ENCODE measurements at places on chromosomes 4 and X.
A peak's percentile ranks its signal among the peaks of the same experiment; 100 is the strongest.

- no peak for DNase-seq
Measured at GRCh38 chr4:122746485-122746965, 14.0 kb downstream of the BBS12 start.

DNA sequence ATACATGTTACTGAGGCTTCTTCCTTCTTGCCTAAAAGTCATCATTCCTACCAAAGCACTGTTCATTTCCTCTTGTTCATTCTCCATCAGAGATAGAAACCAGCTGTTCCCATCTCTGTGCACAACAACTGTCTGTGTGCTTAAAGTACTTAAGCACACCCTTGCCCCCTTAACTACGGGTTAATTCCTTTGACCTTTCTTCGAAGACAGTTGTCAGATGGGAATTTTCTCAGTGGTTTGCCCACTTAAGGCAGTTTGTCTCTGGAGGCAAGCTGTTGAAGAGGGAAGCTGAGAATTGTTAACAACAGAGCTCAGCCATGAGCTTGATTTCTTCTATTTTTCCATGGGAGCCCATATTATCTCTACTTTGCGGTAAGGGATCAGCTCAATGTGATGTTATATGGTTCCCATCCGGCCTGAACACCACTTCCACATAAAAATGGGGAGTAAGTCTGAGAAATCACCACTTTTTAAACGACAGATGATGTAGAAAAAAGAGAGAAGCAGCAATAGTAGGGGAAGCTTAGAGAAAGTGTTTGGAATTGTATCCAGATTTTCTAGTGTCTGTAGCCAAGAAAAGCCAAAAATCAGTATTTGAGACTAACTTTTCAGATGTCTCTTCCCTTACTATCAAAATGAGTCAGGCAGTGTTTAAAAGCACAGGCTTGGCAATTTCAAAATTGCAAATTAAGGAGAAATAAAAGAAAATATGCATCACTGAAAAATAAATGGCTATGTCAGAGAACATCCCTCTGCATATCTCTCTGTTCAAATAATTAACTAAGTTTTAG lies 194.4 kb downstream of the SLIT2 start:
- no peak for DNase-seq

- DNase-seq, result no peak
Measured at GRCh38 chrX:154450312-154450711, 6.4 kb downstream of the FAM50A start.

GRCh38 chrX:150587585-150588503 lies 19.4 kb downstream of the MTM1 start:
- peak; percentile 34 for DNase-seq

DNA sequence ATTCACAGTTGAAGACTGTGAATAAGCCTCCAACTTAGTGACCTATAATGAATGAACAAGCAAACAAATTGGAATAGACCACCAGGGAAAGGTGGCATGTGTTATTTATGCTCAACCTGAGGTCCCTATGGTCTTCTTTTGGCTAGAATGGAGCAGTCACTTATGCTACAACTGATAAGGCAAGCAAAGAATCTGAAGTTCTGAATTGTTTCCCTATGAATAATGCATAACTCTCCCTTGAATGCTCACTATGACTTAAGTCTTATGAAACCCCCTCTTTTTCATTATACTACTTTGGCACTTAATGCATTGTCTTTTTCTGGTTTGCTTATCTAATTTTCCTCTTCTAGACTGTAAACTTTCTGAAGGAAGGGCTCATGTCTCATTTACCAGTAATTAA lies 2.6 kb downstream of the GIMD1 start:
- no peak for DNase-seq

DNA sequence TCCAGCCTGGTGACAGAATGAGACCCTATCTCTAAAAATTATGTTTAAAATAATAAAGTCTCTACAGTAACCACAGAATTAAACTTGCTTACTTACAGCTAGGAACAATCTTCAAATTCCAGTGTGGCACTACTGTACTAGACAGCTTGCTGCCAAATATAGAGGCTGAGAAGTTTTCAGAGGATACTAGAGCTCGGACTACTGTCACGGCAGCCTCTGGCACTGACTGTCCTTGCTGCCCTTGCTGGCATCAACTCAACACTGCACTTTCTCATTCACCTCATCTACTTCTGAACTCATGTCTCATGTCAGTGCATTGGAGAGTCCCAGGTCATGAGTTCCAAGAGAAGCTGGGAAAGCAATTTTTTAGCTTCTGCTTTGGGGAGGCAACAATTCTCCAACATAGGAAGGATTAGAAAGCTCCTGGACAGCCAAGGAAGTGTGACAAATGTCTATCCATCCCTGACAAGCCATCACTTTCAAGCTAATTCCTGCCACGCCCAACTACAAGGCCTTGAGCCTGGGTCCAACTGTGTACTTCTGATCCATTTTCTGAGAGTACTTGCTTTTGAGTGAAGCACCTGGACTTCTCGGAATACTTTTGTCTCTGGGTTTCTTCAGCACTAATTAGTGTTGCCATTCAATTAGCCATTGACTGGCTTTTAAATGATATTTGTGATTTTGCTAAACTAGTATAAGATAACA lies 98.6 kb upstream of the NR3C2 start:
- no peak for DNase-seq

GRCh38 chr4:121814756-121815155 lies 8.9 kb downstream of the CCNA2 start:
- DNase-seq, result no peak

DNA sequence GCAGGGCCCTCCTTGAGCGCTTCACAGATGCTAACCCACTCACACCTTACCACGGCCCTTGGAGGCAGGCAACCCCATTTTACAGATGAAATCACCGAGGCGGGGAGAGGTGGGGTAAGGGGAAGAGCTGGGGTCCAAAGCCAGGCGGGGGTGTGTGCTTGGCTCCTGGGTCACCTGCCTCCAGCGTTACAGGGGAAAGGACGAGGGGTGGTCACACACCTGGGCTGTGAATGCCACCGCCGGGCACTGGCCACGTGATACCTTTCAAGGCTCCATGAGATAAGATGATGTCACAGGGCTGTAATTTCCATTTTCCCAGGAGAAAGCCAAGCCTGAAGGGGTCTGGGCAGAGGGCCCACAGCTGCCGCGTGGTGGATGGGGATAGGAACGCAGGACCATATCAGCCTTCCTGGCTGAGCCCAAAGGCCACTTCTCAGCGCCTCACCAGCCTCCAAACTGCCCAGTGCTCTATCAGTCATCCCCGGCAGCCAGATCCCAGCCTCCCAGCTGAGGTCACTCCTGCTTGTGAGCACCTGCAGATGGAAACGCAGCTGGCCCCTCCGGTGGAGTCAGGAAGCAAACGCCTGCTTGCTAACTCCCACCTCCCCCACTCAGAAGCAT lies 62.4 kb upstream of the CRMP1 start:
- DNase-seq, result no peak

DNA sequence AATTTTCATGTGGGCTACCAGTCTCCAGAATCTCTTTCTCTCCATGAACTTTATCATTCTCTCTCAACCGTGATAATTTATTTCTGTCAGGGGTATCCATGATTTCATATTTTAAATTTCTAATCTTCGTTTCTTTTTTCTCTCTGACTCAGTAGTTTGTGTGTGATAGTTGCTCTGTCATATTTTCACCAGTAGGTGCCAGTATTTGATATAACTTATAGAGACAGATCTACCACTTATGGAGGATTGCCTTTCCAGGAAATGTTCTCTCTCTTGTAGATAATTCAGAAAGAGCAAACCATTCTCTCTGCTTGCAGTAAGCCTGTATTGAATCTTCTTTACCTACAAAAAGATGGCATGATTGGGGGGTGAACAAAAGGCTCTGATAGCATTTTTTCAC lies 79.3 kb upstream of the DYNLT3 start:
- DNase-seq, result no peak

DNA sequence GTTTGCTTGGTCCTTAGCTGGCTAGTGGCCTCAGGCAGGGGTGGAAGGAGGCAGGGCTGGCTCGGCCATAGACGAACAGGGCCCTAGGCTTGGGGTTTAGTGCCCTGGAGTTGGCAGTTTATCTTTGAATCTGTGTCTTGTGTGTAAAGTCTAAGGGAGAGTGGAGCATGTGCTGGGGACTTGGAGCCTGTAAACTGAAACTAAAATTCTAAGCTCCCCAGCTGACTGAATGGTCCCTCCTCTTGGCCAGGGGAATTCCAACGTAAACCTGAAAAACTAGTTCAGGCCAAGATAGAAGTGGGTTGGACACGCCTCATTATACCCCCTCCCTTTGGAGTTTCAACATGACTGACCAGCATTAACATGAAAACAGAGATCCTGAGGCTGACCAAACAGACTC lies 46.1 kb upstream of the GPR78 start:
- DNase-seq, result no peak

DNA sequence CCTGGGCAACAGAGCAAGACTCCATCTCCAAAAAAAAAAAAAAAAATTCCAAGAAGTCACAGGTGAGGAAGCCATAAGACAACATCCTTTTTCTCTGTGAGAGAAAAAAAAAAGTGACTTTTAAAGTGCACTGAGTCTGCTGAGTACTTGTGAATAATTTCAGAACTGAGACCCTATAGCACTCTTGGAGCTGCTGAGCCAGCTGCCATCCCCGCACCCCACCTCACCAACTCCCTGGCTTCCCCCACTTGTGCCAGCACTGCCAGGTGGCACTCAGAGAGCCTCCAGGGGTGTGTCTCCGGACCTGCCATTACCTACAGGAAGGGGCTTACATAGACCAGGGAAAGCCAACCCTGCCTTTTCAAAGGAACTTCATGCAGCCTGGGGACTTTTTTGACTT lies 39.2 kb upstream of the HS3ST1 start:
- no peak for DNase-seq

- no peak for DNase-seq
Measured at GRCh38 chr4:28788929-28789490, 1928.4 kb downstream of the STIM2 start.

- no peak for DNase-seq
Measured at GRCh38 chrX:13994104-13994503, 35.6 kb downstream of the GEMIN8 start.

- no peak for DNase-seq
Measured at GRCh38 chr4:164484551-164484950, 269.4 kb upstream of the SMIM31 start.

- DNase-seq, result no peak
Measured at GRCh38 chrX:113906168-113906567, 677.7 kb upstream of the HTR2C start.

DNA sequence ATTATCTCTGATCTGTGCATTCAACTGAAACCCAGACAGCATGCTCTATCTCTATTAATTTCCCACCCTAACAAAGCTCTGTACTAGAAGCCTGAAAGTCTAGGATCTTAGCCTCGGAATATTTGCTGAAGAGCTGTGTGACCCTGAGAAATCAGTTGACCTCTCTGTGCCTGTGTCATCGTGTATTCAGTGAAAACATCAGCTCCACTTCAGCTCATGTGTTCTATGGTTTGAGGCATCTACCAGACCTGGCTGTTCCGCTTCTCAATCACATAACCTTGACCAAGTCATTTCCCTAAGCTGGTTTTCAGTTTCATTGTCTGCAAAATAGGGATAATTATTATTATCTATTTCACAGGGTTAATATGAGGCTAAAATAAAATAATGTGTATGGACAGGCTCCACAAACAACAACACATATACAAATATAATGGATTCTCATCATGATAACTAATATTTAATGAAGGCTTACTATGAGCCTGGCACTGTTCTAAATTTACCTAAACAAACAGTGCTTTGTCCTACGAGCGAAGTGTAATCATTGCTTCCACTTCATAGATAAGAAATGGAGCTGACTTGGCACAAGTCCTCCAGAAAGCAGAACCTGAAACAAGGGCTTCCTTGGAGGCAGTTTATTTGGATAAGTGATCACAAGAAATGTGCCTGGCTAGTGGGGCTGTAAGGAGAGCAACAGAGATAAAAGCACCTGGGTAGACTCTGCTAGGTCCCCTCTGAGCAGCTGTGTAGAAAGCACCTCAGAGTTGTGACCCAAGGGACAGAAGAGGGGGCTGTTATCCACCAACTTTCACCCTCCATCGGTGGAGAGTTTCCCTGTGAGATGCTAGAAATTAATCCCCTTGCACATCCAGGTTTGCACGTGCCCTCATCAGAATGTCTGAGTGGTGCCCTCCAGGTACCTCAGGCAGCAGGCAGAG lies 356.9 kb downstream of the RAB28 start:
- DNase-seq, result no peak

DNA sequence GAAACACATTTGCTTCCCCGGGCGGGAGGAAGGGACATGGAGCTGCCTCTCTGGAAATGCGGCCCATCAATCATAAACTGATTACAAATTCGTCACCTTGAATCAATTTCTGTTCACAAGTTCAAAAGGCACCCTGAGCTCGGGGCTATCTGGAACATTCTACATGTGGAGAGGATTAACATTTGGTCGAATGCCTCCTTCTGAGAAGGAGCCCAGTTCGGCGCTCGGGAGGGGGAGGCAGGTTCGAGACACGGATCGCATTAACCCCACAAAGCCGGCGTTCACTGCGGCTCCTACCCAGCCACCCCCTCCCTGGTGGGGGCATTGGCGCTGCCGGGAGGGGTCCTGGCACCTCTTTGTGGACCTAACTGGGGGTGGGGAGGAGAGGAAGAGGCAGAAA lies 108.0 kb downstream of the CPZ start:
- no peak for DNase-seq

DNA sequence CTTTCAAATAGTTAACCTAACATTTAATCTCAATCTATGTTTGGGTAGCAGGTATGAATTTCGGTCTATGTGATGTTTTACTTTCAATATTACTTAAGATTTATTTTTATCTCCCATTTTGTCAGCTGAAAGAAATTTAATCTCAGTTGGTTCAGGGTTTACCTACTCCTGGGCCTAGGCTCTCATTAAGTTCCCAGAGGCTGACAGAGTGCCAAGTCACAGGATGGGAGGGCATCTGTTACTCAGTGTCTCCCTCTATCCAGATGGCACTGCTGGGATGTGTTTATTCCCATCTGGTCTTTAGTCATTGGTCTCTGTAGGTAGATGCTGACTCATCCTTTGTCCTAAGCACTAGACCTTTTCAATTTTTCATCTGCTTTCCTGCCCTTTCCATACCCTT lies 129.4 kb upstream of the ARSJ start:
- DNase-seq, result no peak

DNA sequence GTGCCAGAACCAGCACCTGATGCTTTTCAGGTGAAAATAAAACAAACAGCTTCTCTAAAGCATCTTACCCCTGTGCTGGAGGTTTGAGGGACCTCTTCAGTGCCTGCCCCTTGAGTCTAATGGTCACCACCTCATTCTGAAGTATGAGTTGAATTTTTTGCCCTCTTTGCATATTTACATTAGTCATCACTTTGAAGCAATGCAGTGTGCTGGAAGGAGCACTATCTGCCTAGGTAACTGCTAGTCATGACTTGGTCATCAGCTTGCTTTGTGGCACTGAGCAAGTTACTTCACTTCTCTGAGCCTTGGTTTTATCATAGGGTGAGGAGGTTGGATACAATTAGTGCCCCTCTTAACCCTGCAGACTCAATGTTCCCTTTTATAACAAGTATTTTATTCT lies 44.9 kb downstream of the SPATA18 start:
- DNase-seq, result no peak

Data from stimulated activated CD8-positive, alpha-beta memory T cell treated with anti-CD3 and anti-CD28 coated beads, Interleukin-2, amount 100 ng/mL, for 1 hour (primary cell).